Gastrocnemius medialis (tissue), 4 donors: ENCODE measurements at places on chromosomes 1 and 21.

- no peak for DNase-seq
- H3K27ac ChIP-seq = no peak overlapping the region
- H3K4me1 ChIP-seq = no peaks in the 10 kb centered on the region
- no peaks in the 10 kb centered on the region for H3K36me3 ChIP-seq
- H3K27me3 ChIP-seq = no peaks in the 10 kb centered on the region
- H3K4me3 ChIP-seq = no peak overlapping the region
Measured at GRCh38 chr1:199102239-199102638, 463.4 kb downstream of the PTPRC start.

GRCh38 chr1:153248176-153248879, 11.2 kb upstream of the LORICRIN start:
- no peaks in the 10 kb centered on the region for H3K36me3 ChIP-seq
- no peaks in the 10 kb centered on the region for H3K4me1 ChIP-seq
- H3K27ac ChIP-seq = no peak overlapping the region
- no peak overlapping the region for H3K4me3 ChIP-seq
- no peak for DNase-seq
- H3K27me3 ChIP-seq = no peaks in the 10 kb centered on the region

GRCh38 chr1:116906812-116907211, 2.9 kb upstream of the PTGFRN start:
- H3K27me3 ChIP-seq = no peaks in the 10 kb centered on the region
- H3K4me1 ChIP-seq = no peaks in the 10 kb centered on the region
- H3K4me3 ChIP-seq = no peak overlapping the region

DNA sequence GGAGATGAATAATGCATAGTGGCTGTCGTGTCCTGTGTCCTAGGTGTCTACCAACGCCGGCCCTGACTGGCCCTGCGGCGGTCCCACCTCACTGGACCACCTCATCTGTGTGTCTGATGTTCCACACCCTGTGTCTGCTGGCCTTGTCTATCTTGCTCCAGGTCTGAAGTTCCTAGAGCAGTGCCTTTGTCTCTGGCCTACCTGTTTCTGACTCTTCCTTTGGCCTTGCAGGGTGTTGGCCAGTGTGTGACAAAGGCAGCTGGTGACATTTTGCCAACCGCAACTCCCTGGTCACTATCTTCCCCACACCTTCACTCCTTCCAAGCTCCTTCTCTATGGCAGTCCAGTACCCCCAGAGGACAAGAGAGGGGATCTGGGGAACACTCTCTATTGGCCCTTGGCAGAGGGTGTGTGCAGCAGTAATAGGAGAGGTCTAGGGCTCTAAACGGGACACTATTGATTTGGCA, 1.4 kb upstream of the AHDC1 start:
- no peaks in the 10 kb centered on the region for H3K36me3 ChIP-seq
- no peak for DNase-seq
- H3K4me3 ChIP-seq = no peak overlapping the region

- no peak overlapping the region for H3K27ac ChIP-seq
- no peaks in the 10 kb centered on the region for H3K27me3 ChIP-seq
- no peak overlapping the region for H3K4me3 ChIP-seq
- H3K4me1 ChIP-seq = peaks cover 6% of the 10 kb centered on the region
- DNase-seq = no peak
- H3K36me3 ChIP-seq = no peaks in the 10 kb centered on the region
Measured at GRCh38 chr1:101073836-101074235, 48.3 kb upstream of the DPH5 start.

DNA sequence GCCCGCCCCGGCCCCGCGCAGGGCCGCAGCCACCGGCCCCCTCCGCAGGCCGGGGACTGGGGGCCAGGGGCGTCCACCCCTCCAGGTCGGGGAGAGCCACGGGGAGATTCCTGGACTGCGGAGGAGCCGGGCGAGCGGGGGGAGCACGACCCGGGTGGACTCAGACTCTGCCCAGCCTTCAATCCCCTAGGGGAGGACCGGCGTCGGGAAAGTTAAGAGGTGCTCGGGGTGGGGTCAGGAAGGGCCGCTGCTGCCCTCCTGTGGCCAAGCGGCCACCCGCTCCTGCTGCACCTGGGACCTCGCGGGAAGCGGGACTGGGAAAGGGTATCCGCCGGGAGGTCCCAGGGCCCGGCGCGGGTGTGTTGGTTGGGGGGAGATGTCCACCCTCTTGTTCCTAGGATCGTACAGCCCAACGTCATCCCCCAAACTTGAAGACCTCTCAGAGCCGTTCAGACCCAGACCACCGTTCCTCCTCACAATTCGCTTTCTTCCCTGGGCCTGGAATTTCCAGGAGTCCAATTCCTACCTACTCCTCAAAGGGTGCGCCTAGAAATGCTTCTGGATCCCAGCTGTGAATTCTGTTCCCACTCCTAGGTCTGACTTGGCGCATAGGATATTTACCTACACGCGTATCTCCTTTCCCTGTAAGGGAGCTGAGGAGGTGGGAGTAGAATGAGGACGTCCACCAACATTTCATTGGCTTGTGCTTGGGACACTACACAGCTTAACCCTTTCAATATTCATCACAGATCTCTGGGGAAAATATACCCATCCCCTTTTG, 484 bp upstream of the RHOC start:
- no peaks in the 10 kb centered on the region for H3K27me3 ChIP-seq
- DNase-seq = peak; percentile 86
- peak overlapping the region; percentile 94 for H3K27ac ChIP-seq
- no peaks in the 10 kb centered on the region for H3K36me3 ChIP-seq

GRCh38 chr1:3171761-3172160, 102.8 kb downstream of the PRDM16 start:
- H3K4me1 ChIP-seq = peaks cover 27% of the 10 kb centered on the region
- H3K27ac ChIP-seq = peak overlapping the region; percentile 84
- no peaks in the 10 kb centered on the region for H3K27me3 ChIP-seq
- H3K36me3 ChIP-seq = no peaks in the 10 kb centered on the region
- DNase-seq = no peak

DNA sequence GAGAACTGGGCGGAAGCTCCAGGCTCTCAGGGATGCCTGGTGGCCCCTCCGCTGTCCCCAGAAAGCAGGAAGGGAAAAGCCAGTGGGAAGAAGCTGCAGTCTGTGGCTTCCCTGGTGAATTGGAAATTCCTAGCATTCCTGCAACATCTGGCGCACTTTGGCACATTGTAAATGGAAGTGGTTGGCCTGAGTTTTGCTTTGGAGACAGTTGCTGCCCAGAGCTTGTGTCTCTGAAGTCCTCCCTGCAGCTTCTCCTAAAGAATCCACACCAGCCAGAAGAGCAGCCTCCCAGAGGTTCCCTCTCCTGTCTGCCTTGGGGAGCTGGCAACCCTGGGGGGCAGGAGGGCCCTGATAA, 48.2 kb downstream of the ARHGEF10L start:
- peak overlapping the region; percentile 74 for H3K27ac ChIP-seq
- H3K4me3 ChIP-seq = no peak overlapping the region
- no peaks in the 10 kb centered on the region for H3K36me3 ChIP-seq
- H3K27me3 ChIP-seq = no peaks in the 10 kb centered on the region
- peaks cover 17% of the 10 kb centered on the region for H3K4me1 ChIP-seq

DNA sequence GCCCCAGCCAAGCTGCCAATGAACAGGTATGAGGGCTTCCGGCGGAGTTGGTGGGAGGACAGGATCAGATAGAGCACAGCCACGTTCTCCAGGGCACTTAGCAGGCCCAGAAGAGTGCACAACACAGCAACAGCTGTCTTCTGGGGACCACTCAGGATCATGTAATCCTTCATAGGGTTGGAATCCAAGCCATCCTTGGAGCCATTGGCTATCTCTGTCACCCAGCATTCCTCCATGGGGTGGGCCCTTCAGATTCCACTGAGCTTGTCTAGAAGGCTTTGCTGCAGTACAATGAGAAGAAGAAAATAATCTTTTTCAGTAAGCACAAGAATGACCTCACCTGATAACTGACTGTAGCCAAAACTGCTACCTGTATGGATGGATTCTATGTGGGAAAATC, 7.3 kb upstream of the FUCA1 start:
- no peak overlapping the region for H3K4me3 ChIP-seq
- no peaks in the 10 kb centered on the region for H3K36me3 ChIP-seq
- DNase-seq = no peak
- H3K27ac ChIP-seq = no peak overlapping the region

- no peak overlapping the region for H3K4me3 ChIP-seq
- H3K27me3 ChIP-seq = no peaks in the 10 kb centered on the region
- DNase-seq = no peak
- H3K4me1 ChIP-seq = no peaks in the 10 kb centered on the region
- H3K27ac ChIP-seq = no peak overlapping the region
Measured at GRCh38 chr1:159591981-159592380, 4.4 kb downstream of the APCS start.

- H3K4me1 ChIP-seq = peaks cover 6% of the 10 kb centered on the region
- no peaks in the 10 kb centered on the region for H3K27me3 ChIP-seq
- no peaks in the 10 kb centered on the region for H3K36me3 ChIP-seq
- no peak overlapping the region for H3K27ac ChIP-seq
- H3K4me3 ChIP-seq = no peak overlapping the region
- no peak for DNase-seq
Measured at GRCh38 chr1:40662864-40663263, 2.6 kb downstream of the RIMS3 start.

- no peak overlapping the region for H3K27ac ChIP-seq
- H3K27me3 ChIP-seq = no peaks in the 10 kb centered on the region
- no peaks in the 10 kb centered on the region for H3K36me3 ChIP-seq
- no peak for DNase-seq
- no peaks in the 10 kb centered on the region for H3K4me1 ChIP-seq
Measured at GRCh38 chr1:41925712-41926111, 7.0 kb upstream of the HIVEP3 start.

- H3K4me1 ChIP-seq = peaks cover 7% of the 10 kb centered on the region
- H3K27ac ChIP-seq = no peak overlapping the region
- no peaks in the 10 kb centered on the region for H3K27me3 ChIP-seq
- no peak for DNase-seq
- no peak overlapping the region for H3K4me3 ChIP-seq
- no peaks in the 10 kb centered on the region for H3K36me3 ChIP-seq
Measured at GRCh38 chr1:92968138-92969032, 7.1 kb upstream of the DIPK1A start.
